ENCODE measurements at places on chromosomes 1 and 21.

DNA sequence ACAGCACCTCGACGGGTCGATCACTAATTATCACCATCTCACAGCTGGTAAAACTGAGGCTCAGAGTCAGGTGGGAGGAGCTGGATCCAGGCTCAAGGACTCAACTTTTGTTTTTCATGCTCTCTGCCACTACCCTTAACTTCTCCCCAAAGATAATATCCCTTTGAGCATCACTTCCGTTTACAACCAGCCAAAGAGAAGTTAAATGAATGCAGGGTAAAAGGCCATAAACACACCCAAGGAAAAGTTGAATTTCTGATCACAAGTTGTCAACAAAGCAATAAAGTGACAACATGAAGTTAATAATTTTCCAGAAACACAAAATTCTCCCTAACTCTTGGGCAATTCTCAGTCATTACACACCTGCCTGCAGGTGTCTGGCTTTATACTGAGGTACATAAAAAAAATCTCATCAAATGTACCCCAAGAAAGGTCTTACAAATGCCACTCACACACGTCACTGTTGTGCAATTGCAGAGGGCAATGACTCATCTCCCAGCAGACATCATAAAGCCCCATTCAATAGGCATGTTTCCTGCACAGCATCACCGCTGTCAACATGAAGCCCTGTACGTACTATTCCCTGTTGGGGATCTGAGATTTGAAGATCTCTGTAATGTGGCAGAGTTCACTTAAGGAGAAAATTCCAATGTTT lies 3.4 kb downstream of the OR2T11 start:
- no peak for DNase-seq

DNA sequence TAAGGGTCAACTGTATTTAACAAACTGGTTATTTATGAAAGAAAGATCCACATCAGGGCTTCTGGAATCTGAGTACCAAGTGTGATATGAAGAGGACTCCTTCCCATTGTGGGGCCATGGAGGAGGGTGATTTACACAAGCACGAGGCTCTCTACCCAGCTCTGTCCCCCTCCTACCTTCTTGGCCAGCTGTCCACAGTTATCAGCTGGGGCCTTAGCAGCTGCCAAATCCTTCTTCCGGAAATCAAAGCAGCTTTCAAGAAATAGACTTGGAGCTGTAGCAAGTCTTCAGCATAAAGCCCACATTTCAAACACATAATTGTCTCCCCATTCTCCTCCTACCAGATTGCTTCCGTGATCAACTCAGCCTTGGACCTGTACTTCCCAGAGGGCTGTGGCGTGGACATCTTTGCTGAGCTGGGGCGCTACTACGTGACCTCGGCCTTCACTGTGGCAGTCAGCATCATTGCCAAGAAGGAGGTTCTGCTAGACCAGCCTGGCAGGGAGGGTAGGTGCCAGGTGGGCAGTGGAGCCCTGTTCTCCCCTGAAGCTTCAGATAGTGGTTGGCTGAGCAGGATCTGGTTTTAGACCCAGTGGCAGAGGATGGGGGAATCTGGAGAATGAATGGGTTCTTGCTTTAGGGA lies 15.5 kb downstream of the AZIN2 start:
- DNase-seq, result no peak

DNA sequence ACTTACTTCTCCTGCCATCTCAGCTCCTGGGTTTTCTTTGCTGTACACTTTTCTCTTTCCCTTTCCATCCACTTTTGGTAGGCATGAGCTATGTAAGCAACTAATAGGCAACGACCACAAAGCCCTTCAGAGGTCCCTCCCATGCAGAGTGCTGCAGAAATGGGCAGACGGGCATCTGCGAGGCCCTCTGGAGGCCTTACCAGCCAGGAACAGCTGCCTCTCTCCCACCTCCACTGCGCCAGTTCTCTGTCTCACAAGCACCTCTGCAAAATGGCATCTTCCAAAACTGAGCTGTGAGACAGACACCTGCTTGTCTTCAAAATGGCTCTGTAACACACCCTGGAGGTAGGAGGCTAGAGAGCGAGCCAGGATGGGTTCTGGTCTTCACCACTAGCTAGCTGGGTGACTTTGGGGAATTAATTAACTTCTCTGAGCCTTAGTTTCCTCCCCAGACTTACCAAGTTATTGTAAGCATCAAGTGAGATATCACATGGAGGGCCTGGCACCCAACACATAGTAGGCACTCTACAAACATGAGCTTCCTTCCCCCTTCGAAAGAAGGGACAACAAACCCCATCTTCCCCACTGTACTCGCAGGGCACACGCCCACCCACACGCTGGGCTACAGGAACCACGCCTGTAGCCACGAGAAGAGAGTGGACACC lies 62.0 kb downstream of the BCAR3 start:
- DNase-seq, result no peak

DNA sequence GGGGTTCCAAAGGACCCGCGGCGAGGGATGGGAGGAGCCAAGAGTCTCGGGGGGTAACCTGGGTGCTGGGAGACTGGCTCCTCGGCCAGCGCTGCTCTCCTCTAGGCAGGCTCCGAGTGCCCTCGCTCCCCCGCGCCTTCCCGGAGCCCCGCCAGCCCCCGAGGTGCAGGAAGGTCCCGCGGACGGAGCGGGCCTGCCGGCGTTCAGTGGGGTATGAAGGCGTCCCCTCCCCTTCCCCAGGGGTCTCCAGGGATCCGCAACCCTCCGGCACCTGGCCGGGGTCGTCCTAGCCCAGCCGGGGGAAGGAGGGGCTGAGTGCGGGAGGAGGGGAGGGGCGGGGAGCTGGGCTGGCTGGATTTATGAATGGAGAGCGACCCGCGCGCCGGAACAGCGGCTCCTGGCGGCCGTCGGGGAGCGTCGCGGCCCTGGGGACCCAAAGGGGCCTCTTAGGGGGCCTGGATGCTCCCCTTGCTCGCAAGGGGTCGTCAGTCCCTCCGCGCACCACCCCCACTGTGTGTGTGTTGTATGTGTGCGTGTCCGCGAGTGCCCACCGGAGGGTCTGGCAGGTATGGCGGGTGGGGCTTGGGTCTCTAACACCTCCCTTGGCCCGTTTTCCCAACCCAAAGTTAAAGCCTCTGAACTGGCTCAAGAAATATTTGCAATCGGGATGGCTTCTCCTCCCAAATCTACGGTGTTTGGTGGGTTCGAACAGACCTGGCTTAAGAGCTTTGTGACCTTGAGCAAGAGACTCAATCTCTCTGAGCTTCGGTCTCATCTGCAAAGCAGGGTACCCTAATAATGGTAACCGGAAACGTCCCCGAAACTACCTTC lies 642 bp downstream of the HCRTR1 start:
- no peak for DNase-seq

- no peak for DNase-seq
These were observed 10.6 kb downstream of the GFI1 start for GRCh38 chr1:92476071-92476631.

DNA sequence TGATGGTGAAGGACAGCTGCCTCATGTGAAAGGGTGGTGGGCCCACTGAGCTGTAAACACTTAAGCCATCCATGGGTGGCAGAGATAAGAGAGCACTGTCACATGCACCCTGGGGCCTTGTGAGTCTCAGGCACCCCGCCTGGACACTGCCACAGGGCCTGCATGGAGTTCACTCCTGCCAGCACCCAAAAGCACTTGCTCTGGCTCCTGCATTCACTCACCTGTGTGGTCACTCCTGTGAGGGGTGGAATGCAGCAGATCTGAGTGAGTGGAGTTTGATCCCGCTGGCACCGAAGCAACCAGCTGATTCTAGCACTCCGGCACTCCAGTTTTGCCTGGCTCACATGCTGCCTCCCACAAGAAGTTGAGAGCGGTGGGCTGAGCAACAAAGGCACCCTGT lies 1142.1 kb upstream of the PRMT6 start:
- DNase-seq, result no peak

DNA sequence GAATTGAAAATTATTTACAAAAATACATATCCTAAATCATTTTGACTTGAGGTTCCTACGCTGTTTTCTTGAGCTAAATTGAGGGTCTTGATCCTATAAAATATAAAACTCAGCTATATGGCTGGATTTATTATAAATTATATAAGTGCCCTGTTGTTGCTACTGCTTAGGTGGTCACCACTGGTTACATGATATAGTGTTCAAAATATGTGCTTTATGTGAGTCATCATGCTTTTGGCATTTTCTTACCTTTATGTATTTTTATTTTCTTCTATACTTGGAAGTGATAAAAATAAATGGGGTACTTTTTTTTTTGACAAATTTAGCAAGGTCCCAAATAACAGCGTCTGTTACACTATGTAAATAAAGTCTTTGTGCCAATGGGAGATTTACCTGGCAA lies 31.1 kb upstream of the PTPRC start:
- no peak for DNase-seq

GRCh38 chr1:177880339-177880891 lies 89.4 kb downstream of the SEC16B start:
- DNase-seq, result no peak

- DNase-seq, result no peak
These were observed 25.9 kb downstream of the KIRREL1 start for GRCh38 chr1:158019171-158019868.

DNA sequence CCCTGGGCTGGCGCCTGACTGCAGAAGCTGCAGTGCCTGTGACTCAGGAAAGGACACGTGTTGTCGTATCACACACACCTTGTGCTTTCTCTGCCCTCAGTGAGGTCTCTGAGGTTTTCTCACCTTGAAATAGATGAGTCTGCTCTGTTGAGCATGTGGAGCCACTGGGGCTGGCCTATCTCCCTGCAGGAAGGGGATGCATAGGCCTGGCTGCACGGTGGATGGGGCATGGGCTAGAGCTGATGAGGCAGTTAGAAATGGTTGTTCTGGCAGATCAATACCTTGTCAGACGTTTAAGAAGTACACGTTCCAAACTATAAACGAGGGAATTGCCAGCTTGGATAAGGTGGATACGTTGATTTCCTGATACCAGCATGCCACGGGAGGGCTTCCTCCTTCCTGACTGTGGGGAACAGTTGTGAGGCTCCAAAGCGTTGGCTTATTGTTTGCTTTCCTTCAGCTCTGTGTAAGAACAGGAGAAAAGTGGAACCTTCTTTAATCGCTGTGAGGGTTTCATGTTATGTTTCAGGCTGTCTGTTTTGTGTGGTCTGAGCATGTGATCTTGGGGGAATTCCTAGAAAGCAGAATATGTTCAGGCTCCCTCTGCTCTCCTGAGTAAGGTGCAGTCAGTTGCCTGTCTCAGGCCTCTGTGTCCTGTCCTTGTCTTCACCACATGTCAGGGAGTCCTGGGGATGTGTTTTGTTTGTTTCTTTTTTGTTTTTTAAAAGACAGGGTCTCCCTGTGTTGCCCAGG lies 44.8 kb downstream of the PCNT start:
- DNase-seq, result no peak

Data from activated naive CD4-positive, alpha-beta T cell (primary cell).